SHP77 treated with DMSO at 0.1 percent for 48 hours (cell line): ENCODE measurements at places on chromosomes 4 and X.

DNA sequence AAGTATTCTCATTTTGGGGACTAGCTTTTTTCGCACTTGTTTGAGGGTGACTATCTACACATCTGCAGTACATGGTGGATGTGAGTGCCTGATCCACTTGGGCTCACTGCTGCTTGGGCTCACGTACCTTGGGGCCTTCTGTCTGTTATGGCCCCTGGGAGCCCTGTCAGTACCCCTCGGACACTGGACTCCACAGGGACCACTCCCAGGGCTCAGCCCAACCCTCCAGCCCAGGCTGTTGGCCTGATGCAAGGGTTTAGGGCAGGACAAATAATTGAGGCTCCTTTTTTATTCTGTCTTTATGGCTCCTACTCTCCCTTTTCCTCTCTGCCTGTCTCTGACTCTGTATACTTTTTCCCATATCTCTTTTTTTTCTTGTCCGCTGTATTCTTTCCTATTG lies 32.7 kb upstream of the MSN start:
- DNase-seq = no peak

- DNase-seq = no peak
These were observed 63.3 kb downstream of the TBC1D14 start for GRCh38 chr4:6972911-6973310.

GRCh38 chrX:8639949-8640475 lies 91.9 kb downstream of the ANOS1 start:
- DNase-seq = no peak

DNA sequence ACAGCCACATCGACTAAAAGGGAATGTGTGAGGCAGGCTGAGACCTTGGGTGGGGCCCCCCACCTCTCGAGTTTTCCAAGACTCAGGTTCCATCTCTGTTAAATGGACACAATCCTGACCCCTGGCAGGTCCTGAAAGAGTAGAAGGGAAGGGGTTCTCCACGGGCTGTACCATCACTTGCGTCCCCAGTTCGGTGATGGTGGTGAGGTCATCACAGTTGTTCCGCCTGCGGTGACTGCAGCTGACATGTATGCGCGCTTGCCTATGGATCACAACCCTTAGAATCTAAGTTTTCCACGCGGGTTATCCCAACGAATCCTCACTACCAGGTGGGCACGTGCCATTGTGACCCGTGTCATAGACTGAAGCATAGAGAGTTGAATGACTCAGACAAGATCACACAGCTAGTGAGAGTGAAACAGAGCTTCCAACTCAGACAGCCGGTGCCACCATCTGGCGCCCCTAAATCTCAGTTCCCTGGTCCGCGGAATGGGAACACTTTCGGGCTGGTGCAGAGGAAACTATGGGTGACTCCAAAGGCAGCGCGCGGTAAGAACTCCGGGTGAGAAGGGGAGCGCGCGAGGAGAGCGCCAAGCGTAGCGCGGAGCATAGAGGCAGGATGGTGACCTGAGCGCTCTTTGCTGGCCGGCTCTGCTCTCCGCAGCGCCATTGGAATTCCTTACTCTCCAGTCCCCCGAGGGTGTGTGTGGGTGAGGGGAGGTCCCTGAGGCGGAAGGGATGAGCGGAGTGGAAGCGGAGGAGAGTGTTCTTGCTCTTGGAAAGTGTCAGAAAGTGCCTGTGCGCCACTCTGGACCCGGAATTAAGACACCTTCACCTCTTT lies 10.5 kb downstream of the MSX1 start:
- no peak for DNase-seq

- DNase-seq = no peak
These were observed 25.2 kb upstream of the FGFR3 start for GRCh38 chr4:1767770-1768366.

- no peak for DNase-seq
These were observed 13.0 kb upstream of the LEF1 start for GRCh38 chr4:108181704-108182103.

DNA sequence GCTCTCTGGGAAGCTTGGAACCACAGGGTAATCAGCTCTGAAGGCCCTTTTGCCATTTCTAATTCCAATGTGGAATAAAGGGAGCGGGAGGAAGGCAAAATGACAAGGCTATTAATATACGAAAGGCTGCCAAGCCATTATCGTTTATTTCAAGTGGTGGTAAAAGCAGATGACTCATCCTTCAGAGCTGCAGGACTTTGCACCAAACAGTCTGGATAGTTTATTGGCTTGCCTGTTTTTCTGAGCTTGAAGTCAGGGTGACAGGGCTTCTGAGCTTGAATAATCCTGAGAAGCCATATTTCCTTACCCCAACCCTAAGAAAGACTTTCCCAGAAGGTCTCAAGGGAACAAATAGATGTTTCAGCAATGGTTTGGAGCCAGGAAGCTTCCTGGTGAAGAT lies 7.7 kb upstream of the GABRE start:
- DNase-seq = peak; percentile 10

DNA sequence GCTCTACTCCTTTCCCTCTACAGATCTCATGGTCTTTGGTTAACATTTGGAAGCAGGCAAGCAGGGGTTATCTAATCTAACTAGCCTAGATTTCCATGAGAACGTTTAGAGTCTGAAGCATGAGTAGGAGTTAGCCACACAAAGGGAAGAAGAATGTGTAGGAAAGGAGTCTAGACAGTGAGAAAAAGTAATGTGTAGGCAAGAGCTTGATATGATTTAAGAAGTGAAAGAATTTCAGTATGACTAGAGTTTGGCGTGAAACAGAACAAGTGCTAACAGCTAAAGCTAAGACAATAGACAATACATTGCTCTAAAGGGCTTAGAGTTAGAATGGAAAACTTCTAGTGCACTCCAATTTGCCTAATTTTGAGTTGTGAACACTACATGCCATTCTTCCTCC lies 10.8 kb downstream of the CXCL8 start:
- no peak for DNase-seq
